ENCODE measurements at places on chromosomes 16 and 17.
A peak's percentile ranks its signal among the peaks of the same experiment; 100 is the strongest.

DNA sequence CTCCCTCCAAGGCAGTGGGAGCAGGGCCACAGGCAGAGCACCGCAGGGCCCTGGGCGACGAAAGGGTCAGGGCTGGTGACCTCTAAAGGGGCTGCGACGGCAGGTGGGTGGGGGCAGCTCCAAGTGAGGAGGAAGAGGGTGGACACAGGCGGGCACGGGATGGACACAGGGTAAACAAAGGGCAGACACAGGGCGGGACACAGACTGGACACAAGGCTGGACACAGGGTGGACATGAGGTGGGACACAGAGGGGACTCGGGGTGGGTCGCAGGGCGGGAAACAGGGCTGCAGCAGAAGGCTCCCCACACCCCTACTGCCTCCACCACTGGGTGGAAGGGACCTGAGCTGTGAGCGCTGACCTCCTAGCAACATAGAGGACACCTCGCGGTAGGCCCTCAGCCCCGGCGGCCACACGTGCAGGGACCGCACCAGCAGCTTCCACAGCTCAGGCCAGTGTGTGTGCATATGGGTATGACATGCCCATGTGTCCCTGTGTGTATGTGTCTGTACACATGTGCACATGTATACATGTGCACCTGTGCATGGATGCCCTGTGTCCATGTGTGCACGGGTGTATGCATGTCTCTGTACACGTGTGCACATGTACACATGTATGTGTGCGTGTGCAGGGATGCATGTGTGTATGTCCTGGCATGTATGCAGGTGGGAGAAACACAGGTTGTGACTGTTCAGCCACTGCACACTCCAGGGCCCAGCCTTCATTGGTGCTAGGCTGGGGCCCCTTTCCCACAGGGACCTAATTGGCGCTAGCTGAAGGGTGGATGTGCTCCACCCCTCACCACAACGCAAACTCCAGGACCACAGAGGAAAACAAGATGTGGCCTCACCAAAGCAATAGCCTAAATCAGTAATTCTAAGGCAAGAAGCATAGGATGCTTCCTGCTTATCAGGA is 7.6 kb downstream of the LMF1 start:
- no peak for DNase-seq

- DNase-seq, result no peak
Measured at GRCh38 chr17:43549496-43549895, 3.4 kb upstream of the ETV4 start.

GRCh38 chr16:67482233-67482924 is 968 bp downstream of the AGRP start:
- DNase-seq, result no peak

DNA sequence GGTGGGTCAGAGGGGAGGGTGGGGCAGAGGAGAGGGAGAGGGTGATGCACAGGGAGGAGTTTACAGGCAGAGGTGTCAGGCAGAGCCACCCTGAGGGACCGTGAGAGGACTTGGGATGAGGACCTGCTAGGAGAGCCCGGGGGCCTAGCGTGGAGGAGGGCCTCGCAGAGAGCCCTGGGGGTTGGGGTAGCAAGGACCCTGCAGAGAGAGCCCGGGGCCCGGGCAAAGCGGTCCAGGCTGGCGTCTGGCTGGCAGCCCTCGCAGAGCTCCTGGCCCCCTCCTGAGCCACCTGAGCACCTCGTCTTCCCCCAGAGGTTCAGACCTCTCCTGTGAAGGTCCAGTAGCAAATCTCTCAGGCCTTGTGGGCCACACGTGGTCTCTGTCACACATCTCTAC is 42.0 kb upstream of the ZNF469 start:
- no peak for DNase-seq

- no peak for DNase-seq
Measured at GRCh38 chr16:15564604-15565339, 78.2 kb downstream of the MARF1 start.

- DNase-seq, result no peak
Measured at GRCh38 chr16:15856901-15857698, at the start of gene MYH11. Gene MYH11 (minus strand): TSS chr16:15857028. CDS start chr16:15838252, 18,776 bp downstream.

DNA sequence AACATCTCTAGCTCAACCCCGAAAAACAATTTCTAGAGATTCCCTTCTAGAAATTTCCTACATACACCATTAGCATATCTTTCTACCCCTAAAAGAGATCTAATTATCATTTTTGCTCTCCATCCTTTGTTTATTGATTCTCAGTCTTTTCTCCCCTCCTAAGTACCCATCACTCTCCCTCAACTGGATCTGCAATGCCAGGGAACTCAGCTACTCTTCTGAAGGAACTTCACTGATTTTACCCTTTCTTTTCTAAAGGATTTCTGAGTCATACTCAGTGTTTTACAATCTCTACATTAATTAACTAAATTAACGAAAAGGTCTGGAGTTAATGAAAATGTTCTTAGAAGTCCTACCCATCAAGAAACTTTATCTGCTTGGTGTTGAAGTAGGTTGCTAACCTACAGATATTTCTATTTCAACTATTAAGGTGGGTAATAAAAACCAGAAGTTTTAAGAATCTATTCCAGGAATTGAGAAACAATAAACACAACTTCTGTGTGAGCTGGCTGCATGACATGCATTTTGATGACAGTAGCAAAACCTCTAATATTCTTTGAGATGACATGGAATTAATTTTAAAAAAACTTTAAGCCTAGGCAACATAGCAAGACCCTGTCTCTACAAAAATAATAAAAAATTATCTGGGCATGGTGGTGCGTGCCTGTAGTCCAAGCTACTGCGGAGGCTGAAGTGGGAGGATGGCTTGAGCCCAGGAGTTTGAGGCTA is 13.6 kb downstream of the CREBBP start:
- DNase-seq, result no peak

- no peak for DNase-seq
Measured at GRCh38 chr16:11264155-11264832, 4.8 kb downstream of the TNP2 start.

GRCh38 chr16:49875806-49876715 is 20.1 kb upstream of the ZNF423 start:
- DNase-seq, result no peak

DNA sequence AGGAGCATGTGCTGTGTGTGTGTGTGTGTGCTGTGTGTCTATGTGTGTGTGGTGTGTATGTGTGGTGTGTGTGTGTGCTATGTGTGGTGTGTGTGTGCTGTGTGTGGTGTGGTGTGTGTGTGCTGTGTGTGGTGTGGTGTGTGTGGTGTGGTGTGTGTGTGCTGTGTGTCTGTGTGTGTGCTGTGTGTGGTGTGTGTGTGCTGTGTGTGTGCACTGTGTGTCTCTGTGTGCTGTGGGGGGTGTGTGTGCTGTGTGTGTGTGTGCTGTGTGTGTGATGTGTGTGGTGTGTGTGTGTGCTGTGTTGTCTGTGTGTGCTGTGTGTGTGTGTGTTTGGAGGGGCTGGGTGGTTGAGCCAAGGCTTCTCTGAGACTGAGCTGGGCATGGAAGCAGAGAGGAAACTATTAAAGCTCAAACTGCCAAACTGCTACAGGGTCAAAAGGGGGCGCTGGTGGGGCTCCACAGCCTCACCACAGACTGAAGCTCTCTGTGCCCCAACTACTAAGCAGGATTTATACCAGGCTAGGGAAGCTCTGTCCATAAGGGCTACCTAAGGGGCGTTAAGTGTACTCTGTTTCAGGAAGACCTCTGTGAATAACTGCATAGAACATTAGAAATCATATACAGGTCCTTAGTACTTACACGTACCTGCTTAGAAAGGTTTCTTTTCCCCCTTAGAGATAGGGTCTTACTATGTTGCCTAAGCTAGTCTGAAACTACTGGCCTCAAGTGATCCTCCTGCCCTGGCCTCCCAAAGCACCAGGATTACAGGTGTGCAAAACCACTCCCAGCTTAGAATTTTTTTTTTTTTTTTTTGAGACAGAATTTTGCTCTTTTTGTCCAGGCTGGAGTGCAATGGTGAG is 27.8 kb upstream of the GHDC start:
- DNase-seq, result no peak

DNA sequence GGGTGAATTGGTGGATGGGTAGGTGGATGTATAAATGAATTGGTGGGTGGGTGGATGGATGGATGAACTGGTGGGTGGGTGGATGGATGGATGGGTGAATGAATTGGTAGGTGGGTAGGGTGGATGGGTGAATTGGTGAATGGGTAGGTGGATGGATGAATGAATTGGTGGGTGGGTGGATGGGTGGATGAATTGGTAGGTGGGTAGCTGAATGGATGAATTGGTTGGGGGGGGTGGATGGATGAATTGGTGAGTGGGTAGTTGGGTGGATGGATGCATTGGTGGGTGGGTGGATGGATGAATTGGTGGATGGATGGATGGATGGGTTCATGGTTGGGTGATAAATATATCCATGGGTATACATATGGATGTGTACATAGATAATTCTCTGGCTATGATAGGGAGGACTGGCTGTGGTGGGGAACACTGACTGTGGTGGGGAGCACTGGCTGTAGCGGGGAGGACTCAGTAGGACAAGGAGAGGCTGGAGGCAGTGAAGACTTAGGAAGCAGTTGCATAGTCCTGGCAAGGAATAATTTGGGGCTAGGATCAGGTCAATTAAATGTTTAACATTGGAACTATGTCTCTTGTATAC is 54.4 kb downstream of the ABCC1 start:
- DNase-seq, result no peak

DNA sequence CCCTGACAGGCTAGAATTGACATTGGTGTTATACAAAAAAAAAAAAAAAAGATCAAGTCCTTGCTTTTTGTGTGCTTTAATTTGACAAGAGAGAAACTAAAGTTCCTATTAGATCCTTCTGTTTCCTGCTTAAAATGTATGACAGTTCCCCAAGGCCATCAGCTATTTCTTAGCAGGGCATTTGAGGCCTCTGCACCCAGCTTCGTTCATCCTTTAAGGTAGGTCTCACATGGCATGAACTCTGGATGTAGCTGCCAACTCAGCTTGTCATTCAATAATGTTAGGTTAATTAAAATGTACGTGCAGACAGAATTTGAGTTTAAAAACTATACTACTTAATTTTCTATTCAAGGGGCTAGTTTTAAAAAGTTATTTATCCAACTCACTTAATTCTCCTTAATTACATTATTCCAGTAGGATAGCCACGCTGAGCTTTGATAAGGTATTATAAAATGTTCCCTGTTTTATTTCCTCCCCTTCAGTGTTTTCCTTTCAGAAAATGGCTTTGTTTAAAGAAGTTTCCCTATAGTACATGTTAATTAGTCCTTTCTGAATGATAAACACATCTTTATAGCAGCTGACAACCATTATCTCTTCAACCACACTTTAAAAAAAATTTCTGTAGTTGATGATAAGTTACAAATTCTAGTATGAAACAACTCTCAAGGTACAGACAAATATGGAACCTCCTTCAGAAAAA is 1.2 kb upstream of the RFFL start:
- DNase-seq, result no peak

GRCh38 chr16:6641091-6641490 is 691.6 kb upstream of the RBFOX1 start:
- no peak for DNase-seq

DNA sequence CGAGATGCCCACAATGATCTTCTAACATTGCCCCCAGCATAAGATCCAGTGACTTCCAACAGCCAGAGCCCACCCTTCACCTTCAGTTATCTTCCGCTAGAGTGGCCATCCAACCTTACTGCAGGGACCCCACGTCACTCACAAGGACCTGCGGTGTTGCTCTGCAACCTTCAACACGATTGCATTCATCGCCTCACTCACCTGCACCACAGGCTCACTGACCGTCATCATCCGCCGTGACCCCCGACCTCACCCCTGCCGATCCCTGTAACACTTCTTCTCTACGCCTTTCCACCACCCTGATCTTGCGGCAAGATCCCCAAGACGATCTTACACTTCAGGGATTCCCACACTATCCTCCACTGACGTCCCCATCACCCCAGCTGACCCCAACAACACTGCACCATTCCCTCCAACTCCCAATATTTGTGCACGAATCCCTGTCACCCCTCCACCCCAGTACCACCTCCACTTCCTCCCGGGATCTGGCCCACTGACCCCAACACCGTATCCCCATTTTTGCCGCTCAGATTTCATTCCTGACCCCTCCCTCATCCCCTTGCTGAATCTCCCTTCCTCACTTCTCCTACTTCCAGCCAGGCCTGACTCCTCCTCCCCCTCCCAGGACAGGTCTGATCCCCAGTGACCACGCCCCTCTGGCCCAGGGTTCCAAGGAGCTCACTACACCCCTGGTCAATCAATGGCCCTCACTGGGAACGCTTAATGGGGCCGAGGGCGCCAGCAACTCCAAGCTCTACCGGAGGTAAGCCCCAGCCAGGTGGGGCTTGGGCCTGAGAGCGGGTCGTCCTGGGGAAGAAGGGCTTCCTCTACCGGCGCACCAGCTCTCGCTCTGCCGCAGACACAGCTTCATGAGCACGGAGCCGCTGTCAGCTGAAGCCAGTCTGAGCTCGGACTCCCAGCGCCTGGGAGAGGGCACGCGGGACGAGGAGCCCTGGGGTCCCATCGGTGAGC is 7.6 kb downstream of the RUNDC3A start:
- no peak for DNase-seq

DNA sequence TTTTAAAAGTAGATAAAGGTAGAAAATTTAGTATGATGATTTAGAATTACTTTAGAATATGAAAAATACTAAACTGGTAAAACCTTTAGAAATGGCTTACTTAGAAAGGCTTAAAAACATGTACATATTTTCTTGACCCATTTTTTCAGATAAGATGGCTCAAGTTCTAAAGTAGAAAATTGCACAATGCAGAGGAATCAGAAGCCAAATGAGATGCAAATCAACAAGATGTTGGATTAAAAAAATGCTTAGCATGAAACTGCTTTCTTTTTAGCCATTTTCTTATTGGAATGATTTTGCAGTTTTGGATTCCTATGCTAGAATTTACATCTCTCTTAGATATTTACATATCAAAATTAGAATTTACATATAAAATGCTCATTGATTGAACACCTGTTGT is 1.5 kb upstream of the KRTAP3-1 start:
- DNase-seq, result no peak

GRCh38 chr16:4936991-4937781 is at the start of gene PPL:
Gene PPL (minus strand): TSS chr16:4937148. CDS start chr16:4937045, 103 bp downstream.
- DNase-seq, result no peak

- DNase-seq, result no peak
Measured at GRCh38 chr17:40903129-40903847, 18.2 kb upstream of the KRT20 start.

DNA sequence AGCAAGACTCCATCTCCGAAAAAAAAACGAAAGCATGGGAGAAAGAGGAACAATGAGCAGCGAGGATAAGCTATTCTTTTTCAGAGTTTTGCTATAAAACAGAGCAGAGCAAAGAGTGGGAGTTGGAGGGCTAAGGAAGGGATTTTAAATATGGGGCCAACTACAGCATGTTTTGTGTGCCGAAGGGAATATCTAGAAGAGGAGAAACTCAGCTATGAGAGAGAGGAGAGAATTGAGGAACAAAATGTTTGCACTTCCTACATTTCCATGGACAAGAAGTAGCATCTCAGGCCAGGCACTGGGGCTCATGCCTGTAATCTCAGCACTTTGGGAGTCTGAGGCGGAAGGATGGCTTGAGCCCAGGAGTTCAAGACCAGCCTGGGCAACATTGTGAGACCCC is 13.1 kb upstream of the GRB2 start:
- no peak for DNase-seq

GRCh38 chr17:75524970-75525805 is at the start of gene LLGL2:
Gene LLGL2 (plus strand): TSS chr17:75525697. CDS start chr17:75543427, 17,730 bp downstream.
- peak; percentile 51 for DNase-seq
